ENCODE measurements at places on chromosomes 2 and 18. TPM values are rescaled to one million over a fixed set of nuclear protein-coding genes. Genes with fewer than 3 reads are reported as not detected.

DNA sequence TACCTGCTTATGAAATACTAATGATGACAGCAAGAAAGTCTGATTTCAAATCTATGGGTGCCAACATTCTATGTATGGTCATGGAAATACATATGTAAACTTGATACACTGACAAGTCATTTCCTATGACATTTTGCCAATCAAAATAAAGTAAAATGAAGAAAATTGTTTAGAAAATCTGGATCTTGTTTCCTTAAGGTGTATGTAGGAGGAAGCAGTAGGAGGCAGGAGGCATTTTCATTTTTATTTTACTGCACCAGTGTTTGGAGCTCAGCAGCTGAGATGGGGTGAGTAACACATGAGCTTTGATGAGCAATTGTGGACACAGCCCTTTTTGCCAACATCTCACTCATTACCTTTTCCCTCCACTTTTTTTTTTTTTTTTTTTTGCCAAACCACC, 167.0 kb downstream of the AFF3 start:
- no peak for DNase-seq

Gene G6PC2
- not detected for total RNA-seq

DNA sequence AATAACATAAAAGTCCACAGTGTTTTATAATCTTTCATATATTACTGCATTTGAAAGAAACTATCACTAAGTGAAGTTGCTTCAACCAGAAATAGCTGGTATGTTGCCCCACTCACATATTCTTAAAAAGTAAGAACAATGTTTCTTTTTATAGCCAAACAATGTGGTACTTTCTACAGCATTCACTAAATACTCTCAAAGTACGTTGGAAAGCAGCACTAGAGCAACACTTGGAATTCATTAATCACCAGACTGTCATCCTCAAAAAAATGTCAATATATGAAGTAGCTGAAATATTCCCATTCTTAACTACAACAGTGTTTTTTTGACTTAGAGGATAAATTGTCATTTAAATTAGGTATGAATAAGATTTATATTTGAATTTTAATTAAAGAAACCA, 32.8 kb downstream of the COBLL1 start:
- no peak for DNase-seq

DNA sequence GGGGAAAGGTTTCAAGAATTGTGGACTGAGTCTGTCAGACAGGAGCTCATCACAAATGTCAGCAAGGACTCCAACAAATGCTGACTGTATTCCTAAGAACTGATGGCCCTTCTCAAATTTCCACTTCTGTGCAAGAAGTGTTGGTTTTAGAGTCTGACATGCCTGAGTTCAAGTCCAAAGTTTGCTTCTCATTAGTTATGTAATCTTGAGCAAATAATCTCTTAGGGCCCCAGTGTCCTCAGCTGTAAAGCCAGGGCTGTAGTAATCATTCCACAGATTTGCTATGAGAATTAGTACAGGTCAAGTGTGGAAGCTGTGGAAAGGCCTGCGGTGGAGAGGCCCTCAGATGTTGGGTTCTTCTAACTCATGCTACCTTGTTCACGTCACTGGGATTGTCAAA, 23.9 kb downstream of the MEP1B start:
- DNase-seq: no peak

GRCh38 chr2:172928756-172929155, 146.9 kb upstream of the MAP3K20 start:
- DNase-seq: no peak

- no peak for DNase-seq
Observed at GRCh38 chr2:240066489-240066888, 13.2 kb upstream of the OR6B3 start.

DNA sequence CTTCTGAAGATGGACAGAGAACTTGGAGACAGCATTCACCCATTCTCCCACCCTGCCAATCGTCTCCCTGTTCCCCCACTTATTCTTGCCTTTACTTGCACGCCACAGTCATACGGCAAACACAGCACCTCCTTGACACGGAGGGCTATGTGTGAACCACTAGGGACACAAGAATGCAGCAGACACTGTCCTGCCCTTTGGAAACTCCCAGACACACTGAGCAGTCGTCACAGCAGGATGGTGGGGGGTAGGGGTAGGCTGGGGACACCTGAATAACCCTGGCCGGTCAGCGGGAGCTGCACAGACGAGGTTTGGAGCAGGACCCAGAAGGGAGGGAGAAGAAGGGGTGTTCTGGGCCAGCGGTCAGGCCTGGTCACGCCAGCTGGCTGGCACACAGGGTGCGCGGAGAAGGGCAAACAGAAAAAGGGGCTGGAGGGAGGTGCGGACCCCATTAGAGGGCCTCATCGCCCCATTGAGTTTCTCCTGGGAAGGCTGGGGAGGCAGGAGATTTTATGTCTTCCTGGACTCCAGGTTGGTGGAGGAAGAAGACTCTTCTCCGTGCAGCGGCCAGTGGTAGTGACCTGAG, 40.0 kb upstream of the FOSL2 start:
- DNase-seq: no peak

Gene SERPINB11
- not detected for total RNA-seq

GRCh38 chr2:197453914-197454398, 604 bp downstream of the COQ10B start:
- DNase-seq: no peak

GRCh38 chr2:152024477-152024876, 74.4 kb downstream of the CACNB4 start:
- DNase-seq: no peak

DNA sequence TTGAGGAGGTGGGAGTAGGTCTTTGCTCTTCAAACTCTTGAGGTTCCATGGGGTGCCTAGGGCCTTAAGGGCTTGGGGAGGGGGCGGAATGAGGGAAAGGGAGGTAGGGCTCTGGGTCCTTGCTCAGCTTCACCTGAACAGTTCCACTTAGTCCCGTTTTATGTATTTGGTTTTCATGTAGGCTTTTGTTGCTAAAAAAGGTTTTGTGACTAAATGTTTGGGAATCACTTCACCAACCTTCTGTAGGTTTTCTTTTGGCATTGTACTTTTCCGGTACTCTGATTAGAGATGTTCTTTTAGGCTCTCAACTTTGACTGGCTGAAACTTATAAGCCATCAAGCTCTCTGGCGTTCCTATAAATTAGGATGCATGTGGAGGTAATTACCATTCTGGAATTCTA, 108.1 kb downstream of the MYCN start:
- no peak for DNase-seq

DNA sequence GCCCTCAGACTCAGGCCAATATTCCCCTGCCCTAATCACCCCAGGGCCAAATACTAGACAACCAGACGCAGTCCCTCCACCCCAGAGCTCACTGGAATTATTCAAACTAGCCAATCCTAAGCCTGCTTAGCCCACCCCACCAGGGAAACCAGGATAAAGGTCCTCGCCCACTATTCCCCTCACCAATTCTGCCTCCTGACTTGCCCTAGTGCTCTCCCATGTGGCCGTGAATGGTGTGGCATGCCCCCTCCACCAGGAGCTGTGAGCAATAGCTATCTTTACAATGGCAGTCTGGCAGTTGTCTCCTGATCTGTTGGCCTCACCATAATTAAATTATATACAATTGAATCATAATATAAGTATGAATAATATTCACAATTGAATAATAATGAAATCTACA, 42.3 kb downstream of the FAM124B start:
- peak; percentile 11 for DNase-seq

Gene ANKRD23
- 3.5 TPM for total RNA-seq

DNA sequence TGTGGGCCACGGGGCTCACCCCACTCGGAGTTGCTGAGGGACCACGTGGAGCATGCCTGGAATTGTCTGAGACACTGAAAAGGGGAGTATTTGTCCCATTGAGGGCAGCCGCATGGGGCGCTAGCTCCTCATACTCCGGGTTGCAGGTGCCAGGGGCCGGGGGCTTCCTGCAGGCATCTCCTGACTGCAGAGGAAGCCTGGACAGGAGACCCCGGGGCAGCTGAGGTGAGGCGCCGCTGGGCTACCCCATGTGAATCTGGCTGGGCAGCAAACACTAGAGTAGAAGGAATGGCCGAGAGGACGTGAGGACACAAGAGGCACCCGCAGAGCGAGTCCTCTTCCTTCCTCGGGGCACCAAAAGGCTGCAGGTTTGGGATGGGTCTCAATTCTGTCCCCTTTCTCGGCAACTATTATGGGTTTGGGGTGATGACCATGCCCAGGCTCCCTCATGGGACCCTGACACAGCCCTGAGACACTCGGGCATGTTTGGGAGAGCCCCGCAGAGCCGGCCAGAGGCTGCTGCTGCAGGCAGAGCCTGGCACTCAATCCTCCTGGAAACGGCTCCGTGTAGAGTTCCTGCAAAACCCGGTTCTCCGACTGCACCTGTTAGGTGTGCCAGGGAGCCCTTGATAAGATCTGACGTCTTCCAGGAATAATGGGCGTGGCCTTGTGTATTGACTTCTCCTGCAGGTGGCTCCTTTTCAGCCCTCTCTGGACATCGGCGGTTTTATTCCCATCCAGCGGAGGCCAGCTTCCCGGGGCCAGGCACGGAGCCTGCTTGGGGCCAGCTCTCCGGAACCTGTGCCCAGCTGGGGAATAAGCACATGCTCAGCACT, 77.0 kb downstream of the CTIF start:
- peak; percentile 63 for DNase-seq

GRCh38 chr2:12684471-12684936, 32.2 kb upstream of the TRIB2 start:
- no peak for DNase-seq

Gene ATP5F1A
- total RNA-seq: 240 TPM

DNA sequence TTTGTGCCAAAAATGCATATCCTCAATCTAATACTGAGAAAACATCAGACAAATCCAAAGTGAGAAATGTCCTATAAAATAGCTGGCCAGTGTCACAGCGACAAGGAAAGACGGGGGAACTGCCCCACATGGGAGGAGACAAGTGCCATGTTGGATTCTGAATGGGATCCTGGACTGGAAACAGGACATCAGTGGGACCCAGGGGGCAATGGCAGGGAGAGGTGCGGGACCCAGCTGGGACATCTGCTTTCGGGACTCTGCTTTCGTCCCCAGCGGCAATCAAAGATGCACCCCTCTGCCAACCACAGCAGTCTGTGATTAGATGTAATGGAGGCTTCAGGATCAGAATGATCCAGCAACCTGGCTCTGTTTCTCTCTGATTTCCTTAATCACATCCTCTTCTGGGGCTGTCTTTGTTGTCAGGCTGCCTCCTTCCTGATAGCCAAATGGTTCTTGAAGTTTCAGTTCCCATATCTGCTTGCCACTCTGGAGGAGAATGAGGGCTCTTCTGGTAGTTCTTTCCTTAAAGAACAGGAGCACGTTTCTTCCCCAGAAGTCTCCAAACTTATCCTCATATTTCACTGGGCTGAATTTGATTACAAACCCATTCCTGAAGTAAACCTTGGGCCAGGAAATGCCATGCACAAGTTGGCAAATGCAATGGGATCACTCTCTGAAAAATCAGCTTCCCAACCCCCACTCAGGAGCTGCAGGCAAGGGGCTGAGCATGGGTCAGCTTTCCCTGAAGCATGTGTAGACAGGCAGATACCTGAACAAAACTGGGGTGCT, 13.6 kb upstream of the PROC start:
- no peak for DNase-seq
